ENCODE measurements at places on chromosomes 12 and 14. TPM values are rescaled to one million over a fixed set of nuclear protein-coding genes. Genes with fewer than 3 reads are reported as not detected.

Gene RNASE3
- not detected for total RNA-seq

Gene KRT6C
- total RNA-seq: not detected

Gene OR6C68
- not detected for total RNA-seq

Gene TWF1
- total RNA-seq: 95.3 TPM

Gene MMP19
- 17.8 TPM for total RNA-seq

Gene CCDC38
- total RNA-seq: not detected

Gene TCL1A
- total RNA-seq: not detected

Gene GLIPR1L1
- total RNA-seq: not detected

Gene CLEC6A
- total RNA-seq: not detected

Gene PLEKHA5
- 14.6 TPM for total RNA-seq

Gene GZMB
- not detected for total RNA-seq

Gene RASSF8
- 46.2 TPM for total RNA-seq

Gene RNASE1
- 0.72 TPM for total RNA-seq

Gene RIPK3
- total RNA-seq: 0.80 TPM

Gene PRR4
- 3.9 TPM for total RNA-seq

Gene UBR7
- 16.6 TPM for total RNA-seq

Gene PPP1CC
- total RNA-seq: 91.4 TPM

Gene DNAJC22
- total RNA-seq: 0.36 TPM

Gene HOXC6
- not detected for total RNA-seq

Gene CBLN3
- 5.5 TPM for total RNA-seq

Gene AQP6
- not detected for total RNA-seq

DNA sequence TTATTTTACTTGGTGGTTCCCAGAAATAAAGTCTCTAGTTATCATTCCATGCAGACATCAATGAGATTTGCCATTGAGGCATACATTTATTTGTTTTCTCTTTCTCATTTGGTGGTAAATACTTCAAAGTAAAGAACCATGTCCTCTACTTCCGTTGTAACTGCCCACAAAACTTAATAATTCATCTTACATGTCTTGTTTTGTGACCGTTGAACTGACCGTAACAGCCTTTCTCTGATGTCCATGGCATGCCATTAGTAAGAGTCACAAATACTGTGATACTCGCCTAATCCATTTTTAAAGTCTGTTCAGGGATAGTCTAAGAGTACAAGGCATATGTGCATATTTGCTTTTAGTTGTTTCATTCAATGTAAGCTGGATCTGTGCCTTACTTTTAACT is 145.3 kb downstream of the ETV6 start:
- no peak for DNase-seq

GRCh38 chr12:103780992-103781391 is 60.0 kb downstream of the NT5DC3 start:
- no peak for DNase-seq

DNA sequence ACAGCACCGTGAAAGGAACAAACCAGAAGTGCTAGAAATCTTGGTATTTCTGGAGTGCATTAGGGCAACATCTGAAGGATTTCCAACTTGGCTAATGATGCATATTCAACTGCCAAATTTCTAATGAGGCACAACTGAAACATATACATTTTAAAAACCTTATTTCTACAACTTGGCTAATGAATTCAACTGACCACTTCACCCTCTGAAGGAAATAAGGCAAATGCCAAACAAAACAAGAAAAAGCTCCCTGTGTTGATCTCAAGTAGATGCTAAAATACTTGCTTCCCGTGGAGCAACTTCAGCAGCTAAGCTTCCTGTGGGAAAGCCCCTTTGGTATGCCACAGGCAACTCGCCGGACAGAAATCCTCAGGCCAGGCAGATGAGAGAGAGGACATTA is 167.1 kb downstream of the TTC7B start:
- DNase-seq: no peak

- no peak for DNase-seq
Measured at GRCh38 chr12:99605-100004, 33.0 kb downstream of the IQSEC3 start.

DNA sequence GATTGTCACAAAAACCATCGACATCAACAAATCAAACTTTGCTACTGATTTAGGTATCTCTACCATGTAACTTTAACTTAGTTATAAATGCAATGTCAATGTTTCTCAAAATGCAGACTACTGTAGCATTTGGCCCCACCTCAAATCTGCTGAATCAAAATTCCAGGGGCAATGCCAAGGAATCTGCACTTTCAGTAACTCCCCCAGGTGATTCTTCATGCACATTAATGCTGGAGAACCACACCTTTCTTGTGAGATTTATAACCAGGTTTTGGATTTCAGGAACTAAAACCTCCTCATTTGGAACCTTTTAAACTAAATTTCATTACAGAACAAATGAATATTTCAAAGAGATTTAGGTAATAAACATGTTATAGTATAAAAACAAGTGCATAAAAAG is 4.9 kb downstream of the ATP2B1 start:
- DNase-seq: no peak

- no peak for DNase-seq
Measured at GRCh38 chr12:122994140-122994675, 13.7 kb downstream of the ARL6IP4 start.

DNA sequence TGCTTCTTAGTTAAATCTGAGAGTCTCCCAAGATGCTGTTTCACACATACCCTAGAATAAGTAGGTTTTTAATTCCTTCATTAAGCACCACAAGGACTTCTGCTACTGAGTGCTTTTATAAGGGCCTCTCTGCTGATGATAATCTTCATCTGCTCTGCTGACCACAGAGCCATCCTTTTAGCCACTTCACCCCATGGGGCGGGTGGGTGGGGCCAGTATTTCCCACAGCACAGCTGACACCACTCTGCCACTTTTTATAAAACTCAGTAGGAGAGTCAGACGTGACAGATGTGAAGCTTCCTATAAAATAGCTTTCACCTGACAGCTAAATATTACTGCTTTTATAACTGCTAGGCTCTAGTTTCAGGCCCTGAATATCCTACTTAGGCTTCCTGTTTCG is 20.3 kb downstream of the FCF1 start:
- no peak for DNase-seq

GRCh38 chr14:102015045-102015685 is 50.8 kb downstream of the DYNC1H1 start:
- no peak for DNase-seq

DNA sequence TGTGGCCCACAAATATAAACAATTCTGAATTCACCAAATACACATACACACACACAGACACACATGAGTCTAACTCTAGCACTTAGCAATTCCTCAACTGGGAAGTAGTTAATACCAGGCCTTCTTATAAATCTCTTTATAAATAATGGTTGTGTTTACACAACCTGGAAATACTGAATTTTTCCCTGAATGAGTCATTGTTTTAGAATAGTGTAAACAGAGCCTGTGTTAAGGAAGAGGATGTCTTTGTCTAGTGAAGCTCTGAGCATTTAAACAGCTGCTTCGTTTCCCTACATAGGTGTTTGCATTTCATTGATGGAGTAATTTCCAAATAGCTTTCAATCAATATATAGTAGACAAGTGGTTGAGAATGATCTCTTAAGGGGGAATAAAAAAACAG is 218.8 kb downstream of the BTG1 start:
- no peak for DNase-seq

DNA sequence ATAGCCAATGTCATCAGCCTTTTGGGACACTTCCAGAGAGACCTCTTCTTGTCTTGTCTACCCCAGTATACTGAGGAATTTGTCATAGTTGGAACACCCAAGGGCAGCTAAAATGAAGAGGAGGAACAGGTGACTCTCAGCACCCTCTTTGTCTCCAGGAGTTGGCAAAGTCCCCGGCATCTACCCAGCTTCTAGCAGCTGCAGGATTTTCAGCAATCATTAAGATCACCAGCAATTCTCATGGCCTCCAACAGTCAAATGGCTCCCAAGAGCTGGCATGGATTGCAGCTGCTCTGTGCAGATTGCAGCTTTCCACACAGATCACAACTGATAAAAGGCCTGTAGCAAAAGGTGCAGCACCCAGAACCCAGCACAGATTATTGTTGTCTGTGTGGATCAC is 32.9 kb downstream of the RERGL start:
- no peak for DNase-seq

GRCh38 chr12:124764870-124765580 is 98.6 kb downstream of the SCARB1 start:
- DNase-seq: no peak

GRCh38 chr14:36423430-36423829 is 96.6 kb downstream of the NKX2-1 start:
- no peak for DNase-seq

DNA sequence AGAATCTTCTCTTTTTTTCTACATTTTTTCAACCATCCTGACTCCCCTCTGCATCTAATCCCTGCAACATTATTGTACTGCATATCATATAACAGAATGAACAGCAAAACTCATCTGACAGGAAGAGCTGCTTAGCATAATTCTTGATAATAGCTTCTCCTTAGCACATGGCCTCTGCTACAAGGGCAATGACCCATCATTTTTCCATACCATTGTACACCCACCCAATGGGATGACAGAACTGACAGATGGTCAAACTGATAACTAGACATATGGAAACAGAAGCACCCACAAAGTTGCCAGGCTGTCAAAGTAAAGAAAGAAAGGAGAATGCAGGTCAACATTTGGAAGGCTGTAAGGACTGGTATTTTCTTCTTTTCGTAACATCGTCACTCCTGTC is 390.4 kb upstream of the USP15 start:
- DNase-seq: no peak

DNA sequence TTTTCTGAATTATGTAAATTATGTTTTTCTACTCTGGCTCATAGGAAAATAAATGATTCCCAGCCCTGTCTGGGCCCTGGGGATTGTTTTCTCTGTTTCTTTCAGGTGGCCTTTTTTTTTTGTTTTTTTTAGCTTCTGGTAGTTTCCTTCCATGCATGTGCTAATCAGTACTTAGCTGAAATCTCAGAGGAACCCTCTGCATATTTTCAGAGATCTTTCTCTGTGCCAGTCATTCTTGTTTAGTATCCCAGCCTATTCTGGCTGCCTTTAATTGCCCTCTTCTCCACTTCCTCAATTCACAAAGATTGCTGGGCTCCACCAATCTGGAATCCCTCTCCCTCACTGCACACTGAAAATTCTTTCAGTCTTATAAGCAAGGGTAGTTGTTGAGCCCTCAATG is 46.9 kb downstream of the CNOT2 start:
- no peak for DNase-seq

- no peak for DNase-seq
Measured at GRCh38 chr14:86013641-86014040, 483.7 kb downstream of the FLRT2 start.

- DNase-seq: no peak
Measured at GRCh38 chr12:452667-453210, 7.0 kb upstream of the B4GALNT3 start.

DNA sequence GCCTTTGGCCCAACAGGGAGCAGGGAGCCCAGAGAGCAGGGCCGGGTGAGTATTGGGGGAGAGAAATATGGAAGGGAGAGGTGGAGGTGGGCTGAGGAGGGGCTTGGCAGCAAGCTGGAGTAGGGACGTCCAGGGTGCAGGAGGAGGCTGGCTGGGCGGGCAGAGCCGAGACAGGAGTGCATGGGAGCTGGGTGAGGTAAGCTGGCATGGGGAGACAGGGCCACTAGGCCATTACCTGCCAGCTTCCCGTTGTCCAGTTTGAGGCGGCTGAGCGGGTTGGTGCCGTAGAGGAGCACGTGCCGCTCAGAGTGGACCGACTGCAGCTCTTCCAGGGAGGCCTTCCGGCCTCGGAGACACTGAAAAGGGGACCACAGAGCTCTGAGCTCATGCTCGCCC is 18.3 kb downstream of the SLC48A1 start:
- DNase-seq: no peak

GRCh38 chr12:124745465-124745890 is 118.2 kb downstream of the SCARB1 start:
- no peak for DNase-seq

- DNase-seq: no peak
Measured at GRCh38 chr14:58216544-58216943, 16.6 kb downstream of the ACTR10 start.

- DNase-seq: no peak
Measured at GRCh38 chr12:89162589-89163261, 189.6 kb downstream of the DUSP6 start.

- DNase-seq: no peak
Measured at GRCh38 chr14:32129124-32129523, 52.0 kb downstream of the ARHGAP5 start.

- no peak for DNase-seq
Measured at GRCh38 chr12:69329669-69330428, 18.3 kb upstream of the LYZ start.

- no peak for DNase-seq
Measured at GRCh38 chr14:88004506-88005036, 364 bp upstream of the GPR65 start.

DNA sequence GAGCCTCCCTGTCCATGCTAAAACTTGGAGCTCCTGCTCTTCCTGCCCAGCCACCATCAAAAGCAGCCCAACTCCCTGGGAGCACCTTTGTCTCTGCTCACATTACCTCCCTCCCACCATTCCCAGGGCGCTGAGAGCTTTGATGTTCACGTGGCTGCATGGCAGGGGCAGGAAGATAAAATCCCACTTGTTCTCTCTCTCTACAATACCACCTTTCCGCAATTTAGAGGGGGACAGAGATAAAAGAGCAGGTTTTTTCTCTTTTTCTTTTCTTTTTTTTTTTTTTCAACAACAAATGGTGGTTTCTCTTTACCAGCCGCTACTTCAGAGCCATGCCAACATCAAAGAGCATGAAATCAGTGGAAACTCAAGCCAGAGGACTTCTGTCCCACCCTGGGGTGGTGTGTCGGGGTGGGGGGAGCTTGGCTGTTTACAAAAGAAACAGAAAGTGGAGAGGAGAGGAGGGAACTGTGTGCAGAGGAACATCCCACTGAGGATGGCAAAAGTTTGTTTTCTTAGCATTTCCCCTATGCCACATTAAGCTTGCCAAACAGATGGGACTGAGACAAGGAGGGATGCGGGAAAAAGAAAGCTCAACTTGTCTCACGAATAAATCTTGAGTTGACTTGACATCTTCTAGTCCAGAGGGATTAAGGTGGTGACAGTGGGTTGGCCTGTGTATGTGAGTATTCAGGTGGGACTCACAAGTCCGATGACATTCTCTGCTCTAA is 103.7 kb upstream of the NUDT4 start:
- no peak for DNase-seq

DNA sequence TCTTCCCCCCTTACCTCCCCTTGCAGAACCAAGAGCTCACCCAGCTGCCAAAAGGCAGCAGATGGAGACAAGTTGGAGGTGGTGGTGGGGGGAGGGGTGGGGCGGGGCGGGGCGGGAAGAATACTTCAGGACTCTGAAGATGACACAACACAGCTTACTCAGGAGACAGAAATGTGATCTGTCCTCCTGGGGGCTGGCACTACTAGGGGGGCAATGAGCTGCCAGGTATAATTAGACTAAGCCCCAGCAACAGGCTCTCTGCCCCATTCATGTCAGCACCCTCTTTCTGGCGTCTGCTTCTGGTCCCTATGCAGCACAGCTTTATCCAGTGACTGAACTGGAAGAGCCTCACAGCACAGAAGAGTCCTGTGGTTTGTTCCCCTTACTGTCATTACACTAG is 407.0 kb downstream of the MED13L start:
- DNase-seq: no peak
